ENCODE measurements at places on chromosomes 11 and 22. TPM values are rescaled to one million over a fixed set of nuclear protein-coding genes. Genes with fewer than 3 reads are reported as not detected.

The ENTHD1 gene
- not detected for total RNA-seq

The HMGXB4 gene
- total RNA-seq = 8.8 TPM

The TTLL1 gene
- total RNA-seq = 2.1 TPM

The OR51B2 gene
- total RNA-seq = not detected

Measured in A549 treated with Mapracorat at 1 μM for 4 hours (cell line).